Ammon's horn (tissue), 1 donor: ENCODE measurements at places on chromosomes 2 and 18.
A peak's percentile ranks its signal among the peaks of the same experiment; 100 is the strongest.

DNA sequence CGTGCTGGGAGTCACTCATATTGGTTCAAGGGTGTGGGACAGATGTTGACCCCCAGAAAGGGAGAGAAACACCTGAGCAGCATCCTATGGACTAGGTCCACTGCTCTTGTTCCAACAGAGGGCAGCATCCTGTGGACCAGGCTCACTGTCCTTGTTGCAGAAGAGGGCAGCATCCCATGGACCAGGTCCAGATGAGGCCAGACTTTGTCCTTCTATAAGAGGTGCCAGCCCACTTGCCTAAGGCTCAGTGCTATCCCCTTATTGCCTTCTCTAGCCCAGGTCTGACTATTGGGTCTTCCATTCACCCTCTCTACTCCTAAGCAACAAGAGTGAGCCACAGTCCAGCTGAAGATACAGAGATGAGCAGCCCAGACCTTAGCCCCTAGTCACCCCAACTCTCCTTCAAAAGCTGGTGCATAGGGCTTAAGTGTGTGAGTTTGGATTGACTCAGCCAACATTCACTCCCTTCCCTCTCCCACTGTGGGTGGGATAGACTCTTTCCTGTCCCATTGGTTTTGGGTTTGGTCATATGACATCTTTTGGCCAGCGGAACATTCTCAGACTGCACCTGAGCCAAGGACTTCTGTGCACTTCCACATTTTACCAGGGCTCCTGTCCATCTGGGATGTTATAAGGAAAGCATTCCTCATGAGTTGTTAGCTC is 132.4 kb upstream of the GPC1 start:
- DNase-seq: no peak

DNA sequence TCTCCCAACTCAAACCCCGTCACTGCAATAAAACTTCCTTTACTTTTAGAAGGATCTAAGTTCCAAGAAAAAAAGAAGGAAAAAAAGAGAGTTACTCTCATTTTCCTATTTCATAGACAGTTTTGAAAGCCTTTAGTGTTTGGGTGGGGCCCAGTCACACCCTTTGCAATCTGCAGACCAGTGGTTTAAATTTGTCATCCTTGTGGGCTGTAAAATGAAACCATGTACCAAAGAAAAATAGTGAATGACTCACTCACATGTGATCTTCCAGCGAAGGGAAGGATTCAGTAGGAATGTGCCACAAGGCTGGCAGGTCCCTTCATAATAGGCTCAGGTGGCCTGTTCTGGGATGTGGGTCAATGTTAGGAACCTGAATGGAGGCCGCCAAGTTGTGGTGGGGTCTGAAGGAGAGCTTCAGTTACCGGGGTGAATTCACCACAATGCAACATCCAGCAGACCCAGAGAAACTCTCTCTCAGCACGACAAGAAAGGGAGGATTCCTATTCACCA is 28.3 kb downstream of the ANXA4 start:
- no peak for DNase-seq

DNA sequence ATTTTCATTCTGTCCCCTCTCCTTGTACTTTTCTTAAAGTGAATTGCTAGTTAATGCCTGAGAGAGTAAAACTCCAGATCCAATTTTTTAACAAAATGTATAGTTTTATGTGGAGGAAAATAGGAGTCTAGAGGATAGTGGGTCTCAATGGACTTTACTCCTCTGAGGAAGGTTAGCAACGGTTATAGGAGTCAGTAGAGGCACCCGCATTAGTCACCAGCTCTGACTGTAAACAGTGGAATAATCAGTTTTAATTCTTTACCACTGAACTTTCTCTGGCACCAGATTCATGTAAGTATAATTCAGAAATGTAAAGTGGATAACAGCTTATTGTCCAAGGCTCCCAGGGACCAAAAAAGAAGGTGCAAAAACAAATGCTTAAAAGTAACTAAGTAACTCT is 38.7 kb upstream of the HNMT start:
- no peak for DNase-seq

DNA sequence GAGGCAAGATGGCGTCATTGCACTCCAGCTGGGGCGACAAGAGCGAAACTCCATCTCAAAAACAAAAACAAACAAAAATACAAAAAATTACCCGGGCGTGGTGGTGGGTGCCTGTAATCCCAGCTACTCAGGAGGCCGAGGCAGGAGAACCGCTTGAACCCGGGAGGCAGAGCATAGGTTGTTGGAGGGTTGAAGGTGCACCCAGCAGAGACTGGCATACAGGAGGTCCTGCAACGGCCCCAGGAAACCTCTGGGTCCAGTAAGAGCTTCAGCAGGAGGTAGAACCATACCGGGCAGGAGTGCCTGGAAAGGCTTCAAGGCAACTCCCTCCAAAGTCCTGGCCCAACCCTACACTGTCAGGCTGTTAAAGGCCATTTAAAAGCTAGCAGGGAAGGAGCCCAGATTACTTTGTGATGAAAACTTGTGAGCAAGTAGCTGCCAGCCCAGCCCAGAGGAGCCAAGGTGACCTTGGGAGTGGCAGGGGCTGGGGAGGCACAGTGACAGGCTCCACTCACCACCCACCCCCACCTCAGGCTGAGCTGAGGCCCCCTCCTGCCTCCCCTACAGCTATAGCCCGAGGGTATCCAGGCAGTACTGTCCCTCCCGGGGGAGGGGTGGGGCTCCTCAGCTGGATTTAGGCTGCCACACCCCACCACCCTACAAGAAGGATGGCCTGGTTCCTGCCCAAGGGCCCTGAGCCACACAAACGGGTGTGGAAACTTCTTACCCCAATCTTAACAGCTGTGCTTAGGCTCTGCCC is 28.1 kb downstream of the TFCP2L1 start:
- no peak for DNase-seq

- DNase-seq: peak; percentile 41
Observed at GRCh38 chr2:130850788-130851623, 14.3 kb downstream of the ARHGEF4 start.

- no peak for DNase-seq
Observed at GRCh38 chr18:79630281-79631095, 49.1 kb upstream of the CTDP1 start.

GRCh38 chr2:6993229-6993640 is 76.0 kb downstream of the RNF144A start:
- DNase-seq: peak; percentile 86

GRCh38 chr2:231326404-231326803 is 69.1 kb upstream of the B3GNT7 start:
- DNase-seq: no peak

GRCh38 chr2:3645745-3646389 is 12.1 kb upstream of the ALLC start:
- DNase-seq: no peak

- peak; percentile 25 for DNase-seq
Observed at GRCh38 chr2:104804148-104804890, 49.6 kb upstream of the POU3F3 start.

- no peak for DNase-seq
Observed at GRCh38 chr2:36267194-36267593, 88.4 kb upstream of the CRIM1 start.

- DNase-seq: peak; percentile 90
Observed at GRCh38 chr2:71700658-71701397, 247.5 kb downstream of the DYSF start.

DNA sequence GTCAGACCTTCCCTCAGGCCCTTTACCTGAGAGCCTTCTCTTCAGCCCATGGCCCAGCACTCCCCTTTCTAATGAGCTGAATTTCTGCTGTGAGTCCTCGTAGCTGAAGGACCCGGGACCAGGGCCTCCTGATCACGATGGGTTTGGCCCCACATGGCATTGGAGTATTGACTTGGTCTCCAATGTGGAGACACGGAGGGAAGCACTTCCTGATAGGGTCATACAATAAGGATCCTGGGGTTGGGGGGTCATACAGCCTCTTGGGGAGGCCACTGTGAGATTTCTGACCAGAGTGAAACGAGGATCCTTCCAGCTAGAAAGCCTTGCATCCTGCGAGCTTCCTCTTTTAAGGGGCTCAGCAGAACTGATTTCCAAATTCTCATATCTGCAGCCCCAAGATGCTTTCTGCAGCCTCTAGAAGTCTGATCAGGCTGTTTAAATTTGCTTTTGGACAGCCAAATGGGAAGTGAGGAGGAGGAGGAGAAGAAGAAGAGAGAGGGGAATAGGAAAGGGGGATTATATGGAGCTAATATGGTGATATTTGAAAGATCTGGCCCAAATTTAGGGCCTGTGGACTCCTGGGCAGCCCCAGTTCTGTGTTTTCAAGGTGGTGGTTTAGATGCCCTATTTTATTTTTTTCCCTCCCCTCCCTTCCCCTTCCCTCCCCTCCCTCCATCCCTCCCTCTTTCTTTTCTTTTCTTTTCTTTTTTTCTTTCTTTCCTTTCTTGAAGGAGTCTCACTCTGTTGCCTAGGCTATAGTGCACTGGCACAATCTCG is 38.9 kb downstream of the RHOB start:
- DNase-seq: no peak

- DNase-seq: no peak
Observed at GRCh38 chr2:54977149-54977548, 73.1 kb downstream of the RTN4 start.

- no peak for DNase-seq
Observed at GRCh38 chr2:30664761-30665358, 142.4 kb downstream of the CAPN13 start.

GRCh38 chr2:181540421-181540820 is 83.2 kb downstream of the ITGA4 start:
- DNase-seq: no peak
